ENCODE measurements at places on chromosomes 5 and 9.

GRCh38 chr5:18141222-18141621 lies 507.0 kb downstream of the TAF11L14 start:
- no peak for DNase-seq

DNA sequence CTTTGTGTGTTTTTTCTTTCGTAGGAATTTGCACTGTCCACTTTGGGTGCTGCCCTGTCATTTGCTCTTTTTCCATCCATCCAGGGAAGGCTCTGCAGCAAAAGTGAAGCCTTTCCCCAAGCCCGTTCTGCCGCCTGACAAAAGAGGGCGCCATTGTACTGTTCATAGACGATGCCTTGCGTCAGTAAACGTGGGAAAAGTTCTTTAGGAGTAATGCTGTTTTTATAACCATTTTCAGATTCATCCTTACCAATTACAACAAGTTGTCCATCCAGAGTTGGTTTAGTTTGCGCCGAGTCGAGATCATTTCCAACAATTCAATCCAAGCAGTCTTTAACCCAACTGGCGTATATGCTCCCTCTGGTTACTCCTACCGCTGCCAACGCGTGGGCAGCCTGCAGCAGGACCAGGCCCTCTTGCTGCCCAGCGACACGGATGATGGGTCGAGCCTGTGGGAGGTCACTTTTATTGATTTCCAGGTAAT lies 34.3 kb upstream of the RPS23 start:
- peak; percentile 80 for DNase-seq

GRCh38 chr9:3348169-3348568 lies 177.6 kb downstream of the RFX3 start:
- no peak for DNase-seq

- DNase-seq, result peak; percentile 72
Measured at GRCh38 chr9:79694676-79695400, 123.1 kb downstream of the TLE4 start.

- DNase-seq, result no peak
Measured at GRCh38 chr9:95607507-95607906, 90.7 kb upstream of the PTCH1 start.

GRCh38 chr9:13279284-13280141 lies at the start of gene MPDZ:
Gene MPDZ, minus strand, starts transcription at chr9:13279692. Its CDS starts 29,377 bp downstream, at chr9:13250315.
- peak; percentile 92 for DNase-seq

DNA sequence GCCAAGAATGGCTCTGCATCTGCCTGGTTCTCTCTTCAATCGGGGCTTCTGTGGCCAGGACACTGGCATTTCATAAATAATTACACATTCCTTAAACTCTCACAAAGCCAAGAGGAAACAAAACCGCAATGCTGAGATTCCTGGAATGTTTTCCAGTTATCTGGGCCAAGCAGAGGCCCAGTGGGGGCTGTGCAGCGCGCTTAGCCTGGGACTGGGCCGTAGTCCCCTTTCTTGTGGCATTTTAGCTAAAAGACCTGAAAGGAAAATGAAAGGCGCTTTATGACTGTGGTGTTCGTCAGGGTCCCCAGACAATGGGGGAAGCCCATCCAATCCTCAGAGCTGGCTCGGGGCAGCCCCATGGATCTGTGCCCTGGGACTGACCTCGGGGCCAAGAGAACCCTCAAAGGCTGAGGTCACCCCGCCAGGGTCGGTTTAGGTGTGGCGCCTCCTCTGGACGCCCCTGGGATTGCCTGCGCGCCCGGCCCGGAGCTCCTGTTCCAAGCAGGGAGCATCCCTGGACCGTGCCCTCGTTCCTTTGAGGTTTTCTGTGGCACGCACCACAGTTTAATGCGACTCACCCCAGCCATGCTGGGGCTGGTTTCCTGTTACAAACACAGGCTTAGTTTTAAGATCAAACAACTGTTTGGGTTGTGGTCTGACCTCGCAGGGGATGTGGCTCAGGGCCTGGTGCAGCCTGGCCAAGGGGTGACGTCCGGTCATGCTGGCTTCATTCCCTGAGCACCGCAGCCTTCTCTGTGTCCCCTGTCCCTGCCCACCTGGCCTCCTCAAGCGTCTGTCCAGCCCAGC lies 51.5 kb upstream of the NKD2 start:
- DNase-seq, result peak; percentile 91

DNA sequence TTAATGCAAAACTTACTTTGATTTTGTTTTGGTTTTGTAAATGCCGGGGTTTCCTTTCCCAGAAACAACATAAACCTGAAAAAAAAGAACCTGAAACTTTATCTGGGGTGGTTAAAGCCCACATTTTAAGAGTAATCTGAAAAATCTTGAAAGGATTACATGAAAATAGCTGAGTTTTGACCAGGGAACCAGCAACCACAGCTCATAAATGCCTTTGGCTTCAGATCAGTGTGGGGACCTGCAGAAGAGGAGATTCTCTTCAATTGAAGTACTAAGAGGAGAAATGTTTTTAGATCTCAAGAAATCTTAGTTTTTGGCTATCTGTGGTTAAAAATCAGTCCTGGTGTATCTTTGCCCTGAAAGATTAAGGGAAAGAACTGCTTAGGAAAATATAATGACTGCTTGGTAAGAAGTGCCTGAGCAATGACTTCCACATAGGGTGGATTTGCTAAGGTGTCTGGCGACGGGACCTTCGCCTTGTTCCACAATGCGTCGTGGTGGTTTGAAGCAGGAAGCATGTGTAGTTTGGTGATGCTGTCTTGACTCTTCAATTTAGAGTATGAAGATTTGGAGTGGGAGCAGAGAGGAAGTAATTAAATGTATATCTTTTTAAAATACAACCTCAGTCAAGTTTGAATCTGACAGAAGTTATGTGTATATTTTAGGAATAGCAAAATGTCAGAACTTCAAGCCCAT lies 186.5 kb downstream of the MAN2A1 start:
- no peak for DNase-seq

GRCh38 chr5:6803981-6804550 lies 90.8 kb downstream of the TENT4A start:
- peak; percentile 17 for DNase-seq

GRCh38 chr9:84839541-84839940 lies 170.0 kb downstream of the NTRK2 start:
- DNase-seq, result peak; percentile 61

DNA sequence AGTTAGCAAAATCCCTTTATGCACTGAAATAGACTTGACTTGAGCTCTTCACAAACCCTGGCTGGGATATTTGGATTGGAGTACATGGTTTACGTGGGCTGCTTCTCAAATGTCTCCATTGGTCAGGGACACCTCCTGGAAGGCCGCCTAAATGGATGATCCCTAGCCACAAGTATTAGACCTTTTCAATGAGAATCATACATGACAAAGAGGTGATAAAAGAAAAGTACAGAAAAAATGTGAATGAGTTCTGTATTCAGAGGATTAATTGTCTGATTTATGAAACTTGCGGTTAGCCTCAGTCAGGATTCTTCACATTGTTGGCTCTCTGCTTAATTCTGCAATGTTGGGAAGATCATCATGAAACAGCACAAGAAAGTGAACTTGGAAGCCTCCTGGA lies 752.8 kb upstream of the ADAMTS16 start:
- no peak for DNase-seq

DNA sequence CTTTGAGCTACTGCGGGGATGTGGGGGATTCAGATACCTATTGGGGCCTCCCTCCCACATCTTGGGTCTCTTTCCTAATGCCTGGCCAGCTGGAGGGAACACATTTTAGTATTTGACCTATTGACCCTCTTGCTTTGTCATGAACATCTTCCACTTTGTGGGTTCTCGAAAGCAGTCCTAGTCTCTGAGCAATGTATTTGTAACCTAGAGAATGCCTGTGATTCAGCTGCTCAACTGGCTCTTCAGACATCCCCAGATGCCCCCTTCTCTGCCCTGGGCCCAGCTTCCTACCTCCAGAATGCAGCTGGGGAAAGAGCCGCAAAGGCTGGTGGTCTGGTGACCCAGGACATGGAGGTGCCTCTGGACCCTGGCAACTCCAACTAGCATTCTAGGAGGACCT lies 32.2 kb downstream of the APTX start:
- peak; percentile 39 for DNase-seq

DNA sequence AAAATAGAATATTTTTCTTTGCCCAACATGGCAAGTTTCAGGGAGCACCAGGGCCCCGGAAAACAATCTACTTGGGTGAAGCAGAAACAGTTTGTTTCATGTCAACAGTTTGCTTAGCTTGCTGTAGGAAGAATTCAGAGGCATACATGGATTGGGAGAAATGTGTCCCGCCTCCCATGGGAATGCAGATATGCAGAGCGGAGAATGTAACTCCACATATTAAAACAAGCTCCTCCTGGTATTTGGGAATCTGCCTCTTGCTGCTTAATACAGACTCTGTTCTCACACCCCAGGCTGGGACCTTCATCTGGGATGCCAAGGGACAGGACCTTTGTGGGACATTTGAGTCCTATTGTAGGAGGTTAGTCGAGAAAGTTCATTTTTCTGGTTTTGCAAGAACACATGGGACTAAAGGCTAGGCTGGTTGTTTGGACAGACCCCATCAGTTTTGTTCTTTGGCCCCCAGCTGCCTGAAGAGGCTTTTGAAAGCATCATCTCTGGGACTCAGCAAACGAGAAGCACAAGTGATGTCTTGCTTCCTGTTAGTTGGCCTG lies 220.5 kb upstream of the ADRA1B start:
- DNase-seq, result no peak

GRCh38 chr5:79954620-79955019 lies 36.4 kb downstream of the MTX3 start:
- no peak for DNase-seq

- DNase-seq, result peak; percentile 80
Measured at GRCh38 chr9:20356403-20357036, 265.8 kb downstream of the MLLT3 start.

GRCh38 chr5:141326088-141326854 lies 4.0 kb upstream of the PCDHGA1 start:
- DNase-seq, result peak; percentile 82

DNA sequence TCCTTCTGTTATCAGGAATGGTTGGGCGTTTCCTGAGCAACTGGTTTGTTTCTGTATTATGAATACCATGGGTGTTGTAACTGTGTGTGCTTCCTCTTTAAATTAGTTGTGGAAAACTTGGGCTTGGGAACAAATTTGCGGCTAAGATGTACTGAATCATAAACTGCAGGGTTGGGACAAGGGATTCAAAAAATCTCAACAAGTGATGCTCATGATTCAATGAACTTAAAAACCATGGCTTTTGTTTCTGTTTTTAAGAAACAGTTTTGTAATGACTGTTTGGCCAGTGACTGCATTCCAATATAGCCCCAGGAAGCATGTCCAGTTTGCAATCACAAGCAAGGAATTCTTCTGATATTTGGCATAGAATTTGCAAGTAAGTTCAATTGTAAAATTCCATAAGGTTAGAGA lies 657.5 kb upstream of the WWC1 start:
- DNase-seq, result peak; percentile 64

GRCh38 chr5:8470489-8470888 lies 601.5 kb downstream of the MTRR start:
- no peak for DNase-seq

- DNase-seq, result no peak
Measured at GRCh38 chr5:102539996-102540728, 41.4 kb upstream of the SLCO6A1 start.

- no peak for DNase-seq
Measured at GRCh38 chr9:14344941-14345353, 31.0 kb upstream of the NFIB start.

DNA sequence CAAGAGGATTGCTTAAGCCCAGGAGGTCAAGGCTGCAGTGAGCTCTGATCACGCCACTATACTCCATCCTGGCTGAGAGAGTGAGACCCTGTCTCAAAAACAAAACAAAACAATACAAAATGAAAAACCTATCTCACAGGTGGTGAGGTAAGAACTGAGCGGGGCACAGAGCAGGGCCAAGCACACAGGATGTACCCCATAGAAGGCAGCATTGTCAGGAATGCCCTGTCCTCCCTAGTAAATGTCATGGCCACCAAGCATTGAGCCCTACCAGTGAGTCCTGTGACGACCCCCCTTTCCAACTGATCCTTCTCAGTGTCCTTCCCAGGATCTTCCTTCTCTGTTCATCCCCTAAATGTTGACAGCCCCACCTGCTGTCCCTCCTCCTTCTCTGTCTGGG lies 44.6 kb upstream of the ALDH1B1 start:
- no peak for DNase-seq

DNA sequence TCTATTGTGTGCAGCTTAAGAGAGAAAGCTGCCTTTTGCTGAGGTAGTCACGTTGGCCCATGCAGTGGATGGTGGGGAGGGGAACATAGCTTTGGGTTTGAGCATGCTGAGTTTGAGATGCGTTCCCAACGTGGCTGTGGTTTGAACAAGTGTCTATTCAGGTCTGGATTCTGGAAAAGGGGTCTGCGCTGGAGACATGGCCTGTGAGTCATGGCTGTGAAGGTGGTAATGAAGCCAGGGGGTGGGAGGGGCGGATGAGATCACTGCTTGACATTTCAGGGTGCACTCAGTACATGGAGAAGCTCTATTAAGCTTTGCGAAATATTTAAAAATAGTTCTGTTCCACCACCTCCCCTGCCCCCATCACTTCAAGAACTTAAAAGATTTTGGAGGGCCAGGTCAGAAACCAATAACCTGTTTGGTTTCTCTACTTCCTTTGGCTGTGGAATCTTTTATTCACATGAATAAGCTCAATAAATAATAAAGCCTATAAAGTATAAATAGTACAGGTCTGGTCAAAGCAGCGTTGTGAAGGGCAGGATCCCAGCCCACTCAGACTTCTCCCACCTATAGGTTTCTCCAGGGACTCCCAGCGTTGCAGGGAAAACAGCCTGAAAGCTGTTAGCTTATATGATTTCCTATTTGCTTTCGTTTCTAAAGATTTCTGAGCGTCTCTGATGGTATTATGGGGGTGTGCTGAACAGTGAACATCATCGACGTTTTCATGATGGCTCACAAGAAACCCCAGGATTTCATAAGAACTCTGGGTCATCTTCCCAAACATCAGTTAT lies 189.9 kb downstream of the NSG2 start:
- no peak for DNase-seq

- no peak for DNase-seq
Measured at GRCh38 chr5:59698207-59699178, 195.0 kb downstream of the PDE4D start.

GRCh38 chr5:123751670-123752069 lies 239.7 kb downstream of the CSNK1G3 start:
- no peak for DNase-seq

- DNase-seq, result no peak
Measured at GRCh38 chr5:107808671-107809137, 138.0 kb upstream of the EFNA5 start.

- DNase-seq, result no peak
Measured at GRCh38 chr5:113022661-113023060, 46.1 kb downstream of the DCP2 start.

DNA sequence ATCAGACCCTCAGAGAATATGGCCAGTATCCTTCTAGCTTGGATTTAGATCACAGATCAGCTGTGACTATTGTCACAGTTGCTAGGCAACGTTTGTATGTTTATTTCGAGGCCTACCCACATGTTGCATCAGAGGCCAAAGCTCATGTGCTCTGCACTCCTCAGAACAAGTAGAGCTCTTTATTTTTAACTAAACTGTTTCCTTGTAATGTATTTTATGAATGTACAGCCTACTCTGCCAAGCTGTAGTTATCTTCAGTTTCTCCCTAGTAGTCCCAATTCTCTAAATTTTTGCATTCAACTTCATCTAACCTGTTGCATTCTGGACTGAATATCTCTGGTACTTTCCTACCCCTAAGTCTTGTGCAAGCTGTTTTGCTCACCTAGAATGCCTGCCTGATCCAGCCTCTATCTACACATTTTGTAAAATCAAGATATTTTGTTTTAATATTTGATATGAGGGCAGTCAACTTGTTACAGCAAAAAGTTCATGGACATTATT lies 52.8 kb downstream of the CAST start:
- peak; percentile 64 for DNase-seq

GRCh38 chr5:93596676-93597490 lies 13.9 kb downstream of the NR2F1 start:
- DNase-seq, result no peak
